ENCODE measurements at places on chromosomes 1 and 21. TPM values are rescaled to one million over a fixed set of nuclear protein-coding genes. Genes with fewer than 3 reads are reported as not detected.
A peak's percentile ranks its signal among the peaks of the same experiment; 100 is the strongest.

Gene OVAAL
- not detected for total RNA-seq

Gene PIK3C2B
- total RNA-seq, result 52.1 TPM

Gene PCP4L1
- 3.7 TPM for total RNA-seq

Gene CFHR3
- not detected for total RNA-seq

Gene CLEC20A
- total RNA-seq, result not detected

Gene POLR3C
- 34.6 TPM for total RNA-seq

DNA sequence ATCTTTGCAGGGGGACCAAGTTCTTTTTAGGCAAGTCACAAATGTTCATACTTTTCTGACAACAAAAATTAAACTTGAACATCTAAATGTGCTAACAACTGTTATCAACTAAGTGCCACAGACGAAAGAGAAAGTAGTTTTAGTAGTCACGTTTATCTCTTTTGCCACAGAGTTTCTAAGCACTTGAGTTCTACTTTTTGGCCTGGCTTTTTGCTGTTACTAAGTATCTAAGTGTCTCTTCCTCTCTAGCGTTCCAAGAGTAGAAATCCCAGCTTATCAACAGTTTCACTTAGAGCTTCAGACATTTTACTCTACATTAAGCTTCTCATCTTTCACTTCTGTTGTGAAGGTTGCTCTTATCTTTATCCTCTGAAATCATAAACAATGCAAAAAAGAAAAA, 34.2 kb downstream of the GATAD2B start:
- H3K36me3 ChIP-seq, result no peaks in the 10 kb centered on the region
- H3K4me1 ChIP-seq, result peaks cover 23% of the 10 kb centered on the region

GRCh38 chr1:64100791-64101190, 102.6 kb upstream of the UBE2U start:
- no peaks in the 10 kb centered on the region for H3K27me3 ChIP-seq
- no peak overlapping the region for H3K27ac ChIP-seq
- H3K4me1 ChIP-seq, result peaks cover 11% of the 10 kb centered on the region
- no peak for DNase-seq

DNA sequence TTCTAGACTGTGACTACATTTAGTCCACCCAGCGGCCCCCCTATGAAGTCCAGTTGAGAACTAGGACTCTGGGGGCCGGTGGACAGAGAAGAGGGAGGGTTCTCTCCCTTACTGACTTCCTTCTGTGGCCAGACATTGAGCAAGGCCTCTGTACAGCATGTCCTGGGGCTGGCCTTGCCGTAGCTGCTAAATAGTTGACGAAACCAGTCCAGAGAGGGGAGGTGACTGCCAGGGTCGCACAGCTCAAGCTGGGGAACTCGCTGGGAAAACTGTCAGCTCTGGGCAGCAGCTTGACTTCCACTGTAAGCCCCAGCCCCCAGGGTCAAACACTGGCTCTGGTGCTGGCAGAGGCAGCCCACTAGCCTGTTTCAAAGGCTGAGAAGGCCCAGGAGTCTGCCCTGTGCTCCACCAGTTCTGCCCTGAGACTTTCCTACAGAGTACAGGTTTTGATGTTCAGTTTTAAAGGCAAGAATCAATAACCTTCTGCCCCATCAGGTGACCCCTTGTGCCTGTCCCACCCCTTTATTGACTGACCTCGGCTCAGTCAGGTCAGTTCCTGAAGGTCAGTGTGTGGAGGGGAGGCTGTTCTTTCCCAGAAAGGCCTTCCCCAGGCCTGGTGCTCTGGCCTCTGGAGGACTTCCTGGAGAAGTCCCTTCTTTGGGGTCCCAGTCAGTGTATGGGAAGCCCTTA, 14.1 kb downstream of the PCSK9 start:
- no peaks in the 10 kb centered on the region for H3K4me1 ChIP-seq
- no peaks in the 10 kb centered on the region for H3K27me3 ChIP-seq
- no peak for DNase-seq
- H3K27ac ChIP-seq, result no peak overlapping the region
- H3K36me3 ChIP-seq, result no peaks in the 10 kb centered on the region

DNA sequence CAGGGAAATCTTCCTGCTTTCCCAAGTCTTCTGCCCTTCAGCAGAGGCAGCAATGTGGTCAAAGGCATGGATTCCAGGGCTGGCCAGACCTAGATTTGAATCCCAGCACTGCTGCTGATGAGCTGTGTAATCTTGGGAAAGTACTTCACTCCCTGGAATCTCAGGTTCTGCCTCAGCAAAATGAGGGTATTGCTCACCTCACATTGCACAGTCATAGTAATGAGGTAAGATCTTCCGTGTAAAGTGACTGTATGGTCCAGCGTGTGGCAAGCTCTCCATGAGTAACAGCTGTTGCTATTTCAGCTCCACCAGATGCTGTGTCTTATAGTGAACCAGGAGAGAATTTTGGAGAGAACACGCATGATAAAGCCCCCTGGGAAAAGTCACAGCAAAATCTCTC, 56.1 kb upstream of the F3 start:
- no peaks in the 10 kb centered on the region for H3K27me3 ChIP-seq
- peaks cover 13% of the 10 kb centered on the region for H3K4me1 ChIP-seq
- DNase-seq, result no peak

- H3K27me3 ChIP-seq, result no peaks in the 10 kb centered on the region
- H3K36me3 ChIP-seq, result no peaks in the 10 kb centered on the region
- no peak overlapping the region for H3K4me3 ChIP-seq
- peaks cover 51% of the 10 kb centered on the region for H3K4me1 ChIP-seq
- no peak for DNase-seq
Measured at GRCh38 chr1:6582370-6582769, 2.6 kb downstream of the ZBTB48 start.

- no peaks in the 10 kb centered on the region for H3K36me3 ChIP-seq
- H3K27me3 ChIP-seq, result no peaks in the 10 kb centered on the region
- DNase-seq, result no peak
- peaks cover 26% of the 10 kb centered on the region for H3K4me1 ChIP-seq
- no peak overlapping the region for H3K4me3 ChIP-seq
Measured at GRCh38 chr1:109111386-109112055, 2.4 kb upstream of the ELAPOR1 start.

DNA sequence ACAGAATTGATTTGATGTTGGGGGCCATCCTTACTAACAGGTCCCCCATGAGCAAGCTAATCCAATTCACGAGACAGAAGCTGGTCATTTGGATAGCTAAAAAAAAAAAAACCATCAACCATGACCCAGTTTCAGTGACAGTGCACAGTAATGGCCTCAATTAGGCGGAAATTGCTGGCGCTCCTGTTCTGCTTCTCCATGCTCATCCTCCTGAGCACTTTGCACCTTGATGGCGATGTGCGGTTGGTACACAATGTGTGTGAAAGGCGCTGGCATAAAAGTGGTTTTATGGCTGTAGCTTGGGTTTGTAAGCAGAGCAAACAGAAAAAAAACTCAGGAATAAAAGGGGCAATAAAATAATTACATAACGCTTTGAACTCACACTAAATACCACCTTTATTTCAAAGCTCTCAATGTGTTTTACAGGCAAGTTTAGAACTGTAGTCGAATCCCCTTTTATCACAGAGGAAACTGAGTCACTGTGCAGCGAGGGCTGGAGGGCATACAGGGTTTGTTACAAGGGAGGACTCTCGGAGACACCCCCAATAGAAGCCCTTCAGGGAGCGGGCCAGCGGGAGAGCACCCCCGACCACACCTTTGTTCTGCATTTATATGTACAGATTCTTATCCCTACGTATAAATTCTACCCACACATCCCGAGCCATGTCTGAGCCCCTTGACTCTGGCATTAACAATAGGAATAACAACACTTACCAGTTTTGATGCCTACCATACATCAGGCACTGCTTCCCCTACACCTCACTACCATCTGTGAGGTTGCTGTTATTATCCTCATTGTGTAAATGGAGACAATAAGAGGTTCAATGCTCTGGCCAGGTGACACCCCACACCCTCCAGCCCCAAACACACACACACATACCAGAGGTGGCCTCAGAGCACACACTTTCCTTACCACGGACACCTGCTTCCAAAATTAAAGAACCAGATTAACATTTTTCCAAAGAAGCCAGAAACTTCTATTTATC, 213.5 kb upstream of the IRF2BP2 start:
- H3K27ac ChIP-seq, result no peak overlapping the region
- H3K4me1 ChIP-seq, result peaks cover 6% of the 10 kb centered on the region
- no peaks in the 10 kb centered on the region for H3K36me3 ChIP-seq
- H3K4me3 ChIP-seq, result no peak overlapping the region
- no peaks in the 10 kb centered on the region for H3K27me3 ChIP-seq
- DNase-seq, result no peak

DNA sequence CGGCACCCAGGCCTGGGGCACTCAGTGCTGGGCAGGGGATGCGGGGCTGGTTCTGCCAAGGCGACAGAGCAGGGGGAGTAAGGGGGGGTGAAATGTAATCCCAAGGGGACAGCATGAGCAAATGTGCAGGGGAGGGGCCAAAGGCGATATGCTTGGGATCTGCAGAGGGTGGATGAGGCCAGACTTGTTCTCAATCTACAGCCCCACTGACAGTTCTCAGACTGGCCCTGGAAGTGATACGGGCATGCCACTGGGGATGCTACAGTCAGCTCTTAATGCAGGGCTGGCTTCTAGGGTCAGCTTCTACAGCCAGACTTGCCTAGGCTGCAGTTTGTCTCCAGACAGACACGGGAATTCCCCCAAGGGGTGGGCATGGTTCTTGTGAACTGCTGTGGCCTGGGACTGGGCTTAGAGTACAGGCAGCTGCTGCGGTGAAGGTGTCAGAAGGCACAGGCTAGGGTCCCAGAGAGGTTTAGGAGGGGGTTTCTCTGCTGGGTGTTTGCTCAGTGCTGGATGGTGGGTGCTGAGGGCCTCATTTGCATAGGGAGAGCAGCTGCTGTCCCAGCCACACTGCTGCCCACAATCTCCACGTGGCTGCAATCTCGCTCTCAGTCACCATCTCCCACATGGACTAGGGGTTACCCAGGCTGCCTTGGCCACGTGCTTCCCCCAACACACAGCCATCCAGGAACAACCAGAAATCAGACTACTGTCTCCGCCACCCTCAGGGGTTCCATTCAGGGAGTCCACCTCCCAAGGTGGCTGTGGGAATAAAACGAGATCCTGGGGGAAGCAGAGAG, 190.1 kb downstream of the HIVEP3 start:
- DNase-seq, result no peak
- H3K36me3 ChIP-seq, result no peaks in the 10 kb centered on the region
- no peaks in the 10 kb centered on the region for H3K4me1 ChIP-seq
- H3K27ac ChIP-seq, result no peak overlapping the region

DNA sequence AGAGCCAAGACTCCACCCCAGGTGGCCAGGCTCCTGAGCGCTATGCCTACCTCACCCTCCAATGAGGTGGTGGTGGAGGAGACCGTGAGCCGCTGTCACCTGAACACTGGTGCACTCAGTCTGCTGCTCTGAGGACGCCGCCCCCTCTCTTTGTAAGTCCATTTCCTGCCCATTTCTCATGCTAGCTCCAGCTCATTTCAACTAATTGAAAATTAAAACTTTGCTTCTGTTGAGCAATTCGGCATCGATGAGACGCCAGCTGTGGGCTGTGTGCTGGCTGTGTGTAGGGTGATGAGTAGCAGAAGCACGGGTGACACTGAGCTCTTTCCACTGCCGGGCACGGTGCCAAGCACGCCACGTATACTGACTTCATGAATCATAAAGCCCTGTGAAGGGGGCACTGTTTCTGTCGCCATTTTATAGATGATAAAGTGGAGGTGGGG, 11.2 kb downstream of the TNFRSF1B start:
- peak overlapping the region; percentile 80 for H3K27ac ChIP-seq
- H3K4me1 ChIP-seq, result peaks cover 93% of the 10 kb centered on the region
- DNase-seq, result no peak
- H3K36me3 ChIP-seq, result no peaks in the 10 kb centered on the region
- H3K4me3 ChIP-seq, result no peak overlapping the region
- H3K27me3 ChIP-seq, result no peaks in the 10 kb centered on the region

DNA sequence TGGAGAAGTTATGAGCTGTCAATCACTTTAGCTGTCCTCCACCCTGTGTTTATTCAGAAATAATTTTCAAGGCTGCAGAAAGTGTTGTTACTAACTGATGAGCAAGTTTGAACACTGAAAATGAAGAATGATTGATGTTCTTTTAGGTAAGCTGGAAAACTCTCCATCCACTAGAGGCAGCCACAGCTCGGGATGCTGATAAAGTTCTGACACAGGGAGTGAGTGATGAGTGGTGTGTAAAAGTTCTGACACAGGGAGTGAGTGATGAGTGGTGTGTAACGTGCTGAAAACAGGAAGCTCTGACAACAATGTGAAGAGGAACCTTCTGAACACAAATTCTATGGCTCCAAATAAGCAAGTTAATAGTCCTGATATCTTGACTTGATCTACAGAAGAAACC, 197.5 kb upstream of the PTBP2 start:
- H3K27ac ChIP-seq, result peak overlapping the region; percentile 17
- no peak for DNase-seq
- no peak overlapping the region for H3K4me3 ChIP-seq
- no peaks in the 10 kb centered on the region for H3K36me3 ChIP-seq
- H3K27me3 ChIP-seq, result no peaks in the 10 kb centered on the region
- H3K4me1 ChIP-seq, result peaks cover 8% of the 10 kb centered on the region

DNA sequence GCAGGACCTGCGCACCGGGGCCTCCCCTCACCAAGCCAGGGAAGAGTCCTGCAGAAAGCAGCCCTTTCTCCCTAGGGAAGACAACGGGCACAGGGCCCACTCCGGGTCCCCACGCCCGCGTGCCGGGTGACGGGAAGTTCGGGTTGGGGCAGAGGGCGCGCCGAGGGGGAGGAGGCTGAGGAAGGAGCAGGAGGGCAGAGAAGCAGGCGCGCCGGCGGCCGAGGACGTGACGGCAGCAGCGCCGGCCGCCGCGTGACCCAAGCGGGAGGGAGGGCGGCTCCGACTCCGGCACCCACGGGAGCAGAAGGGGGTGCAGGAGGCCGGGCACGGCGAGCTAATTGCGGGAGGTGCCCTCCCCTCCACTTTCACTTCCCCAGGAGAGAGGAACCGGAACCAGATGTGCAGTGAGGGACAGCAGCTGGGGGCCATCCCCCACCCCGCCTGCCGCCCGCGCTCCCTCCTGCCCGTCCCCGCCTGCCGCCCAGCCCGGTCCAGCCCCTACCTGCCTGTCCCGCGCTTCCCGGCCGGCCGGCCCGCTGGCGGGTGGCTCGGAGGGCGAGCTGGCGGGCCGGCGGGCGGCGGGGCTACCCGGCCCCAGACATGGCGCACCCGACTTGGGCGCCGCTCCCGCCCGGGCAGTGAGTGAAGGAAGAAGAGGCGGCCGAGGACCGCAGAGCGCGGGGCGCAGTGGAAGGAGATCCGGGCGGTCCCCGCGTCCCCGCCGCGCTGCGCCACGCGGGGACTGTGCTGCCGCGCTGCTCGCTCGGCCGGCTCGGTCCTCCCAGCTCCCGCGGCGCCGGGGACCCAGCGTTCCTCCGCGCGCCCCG, 510 bp downstream of the DENND4B start:
- H3K4me3 ChIP-seq, result peak overlapping the region; percentile 89
- peaks cover 51% of the 10 kb centered on the region for H3K36me3 ChIP-seq
- H3K27me3 ChIP-seq, result no peaks in the 10 kb centered on the region
